Adipocyte (in vitro differentiated cells): ENCODE measurements at places on chromosomes 5 and 9.

GRCh38 chr9:108444400-108445358, 411.1 kb downstream of the ACTL7B start:
- peak; percentile 94 for DNase-seq

DNA sequence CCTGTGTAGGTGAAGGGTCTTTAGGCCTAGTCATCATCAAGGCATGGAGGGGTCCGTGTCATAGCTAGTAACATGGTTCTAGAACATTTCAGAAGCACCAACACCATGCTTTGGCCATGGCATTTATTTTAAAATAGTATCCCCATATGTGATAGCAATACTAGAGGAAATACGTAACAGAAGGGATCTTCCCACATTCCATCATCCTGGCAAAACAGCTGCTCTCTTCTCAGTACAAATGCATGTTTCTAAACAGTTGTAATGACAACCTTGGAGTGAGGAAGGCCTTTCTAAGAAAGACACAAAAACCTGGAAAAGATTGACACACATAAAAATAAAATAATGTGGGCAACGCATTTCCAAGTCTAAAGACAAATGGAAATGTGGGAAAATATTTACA, 97.6 kb downstream of the GADD45G start:
- no peak for DNase-seq

GRCh38 chr5:38467353-38468040, 88.9 kb downstream of the LIFR start:
- DNase-seq, result peak; percentile 50

GRCh38 chr5:154829589-154830218, 20.7 kb downstream of the FAXDC2 start:
- no peak for DNase-seq

GRCh38 chr5:129499208-129499852, 39.2 kb downstream of the ADAMTS19 start:
- no peak for DNase-seq

GRCh38 chr5:32625106-32625505, 39.7 kb downstream of the SUB1 start:
- no peak for DNase-seq

DNA sequence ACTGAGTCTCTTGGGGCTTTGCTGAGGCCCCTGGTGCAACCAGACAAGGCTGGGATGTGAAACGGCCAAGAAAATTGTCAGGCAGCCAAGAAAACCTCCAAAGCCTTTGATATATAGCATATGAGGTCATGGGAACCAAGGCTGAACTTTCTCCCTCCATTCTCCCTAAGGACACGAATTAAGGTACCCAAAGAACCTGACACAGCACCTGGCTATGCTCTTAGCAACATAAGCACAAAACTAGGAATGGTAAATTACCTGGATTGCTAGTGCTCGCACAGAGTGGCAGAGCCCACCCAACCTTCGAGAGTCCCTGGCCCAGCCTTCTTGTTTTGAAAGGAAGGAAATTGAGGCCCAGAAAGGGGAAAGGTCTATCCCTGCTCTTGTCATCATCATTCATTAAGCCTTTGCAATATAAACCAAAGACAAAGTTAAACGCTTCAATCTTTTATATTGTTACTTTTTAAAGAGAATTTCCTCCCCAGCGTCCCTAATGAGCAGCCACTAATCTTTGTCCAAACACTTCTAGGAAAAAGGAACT, 220.0 kb upstream of the NR4A3 start:
- no peak for DNase-seq

GRCh38 chr5:179316111-179316551, 29.1 kb downstream of the ADAMTS2 start:
- no peak for DNase-seq

DNA sequence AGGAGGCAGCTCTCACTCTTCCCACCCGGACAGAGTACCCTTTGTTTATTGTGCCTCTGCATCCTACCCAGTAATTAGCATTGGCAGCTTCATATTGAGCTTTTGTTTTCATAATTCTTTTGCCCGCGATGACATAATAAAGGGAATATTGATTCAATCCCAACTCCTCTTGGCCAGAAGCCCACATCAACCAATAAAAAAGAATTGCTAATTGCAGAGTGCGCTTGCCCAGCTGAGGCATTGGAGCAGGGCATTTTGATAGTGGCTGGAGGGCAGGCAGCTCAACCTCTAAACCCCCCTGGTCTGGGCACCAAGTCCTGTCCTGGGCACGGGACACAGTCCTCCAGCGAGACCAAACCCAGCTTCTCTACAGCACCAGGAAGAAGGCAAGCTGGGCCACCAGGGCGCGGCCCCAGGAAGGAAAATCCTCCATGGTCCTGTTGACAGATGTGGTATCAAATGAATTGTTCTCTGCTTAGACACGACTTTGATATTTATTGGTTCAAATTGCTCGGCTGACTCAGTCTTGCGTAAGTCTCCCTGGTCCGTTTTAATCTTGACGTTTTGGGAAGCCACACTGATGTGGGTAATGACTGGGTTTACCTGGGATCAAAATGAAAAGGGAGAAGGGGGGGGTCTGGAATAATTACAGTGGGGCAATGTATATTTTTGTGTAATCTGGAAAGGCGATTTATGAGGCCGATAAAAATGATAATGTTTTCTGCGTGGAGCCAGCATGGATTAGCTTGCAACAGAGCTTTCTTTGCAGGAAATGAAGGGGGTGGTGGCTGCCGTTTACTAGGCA, 220.7 kb upstream of the MSX2 start:
- DNase-seq, result peak; percentile 81

DNA sequence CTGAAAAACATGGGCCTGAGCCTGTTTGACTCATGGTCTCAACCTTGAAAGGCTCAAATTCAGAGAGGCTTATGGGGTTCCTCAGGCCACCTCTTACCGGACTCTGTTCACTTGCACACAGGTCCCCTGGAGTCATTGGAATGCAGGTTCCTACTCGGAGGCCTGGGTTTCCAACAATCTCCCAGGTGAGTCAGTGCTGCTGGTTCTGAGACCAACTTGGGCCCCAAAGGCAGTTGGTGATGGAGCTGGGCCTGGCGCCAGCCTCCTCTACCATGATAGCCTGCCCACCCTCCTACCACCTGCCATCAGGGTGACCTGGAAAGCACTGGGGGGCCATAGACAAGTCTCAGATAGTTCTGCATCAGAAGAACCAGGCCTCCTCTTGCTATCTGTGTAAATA, 188.4 kb downstream of the RGS3 start:
- DNase-seq, result no peak

GRCh38 chr5:160439205-160439600, 17.5 kb downstream of the PTTG1 start:
- peak; percentile 89 for DNase-seq

DNA sequence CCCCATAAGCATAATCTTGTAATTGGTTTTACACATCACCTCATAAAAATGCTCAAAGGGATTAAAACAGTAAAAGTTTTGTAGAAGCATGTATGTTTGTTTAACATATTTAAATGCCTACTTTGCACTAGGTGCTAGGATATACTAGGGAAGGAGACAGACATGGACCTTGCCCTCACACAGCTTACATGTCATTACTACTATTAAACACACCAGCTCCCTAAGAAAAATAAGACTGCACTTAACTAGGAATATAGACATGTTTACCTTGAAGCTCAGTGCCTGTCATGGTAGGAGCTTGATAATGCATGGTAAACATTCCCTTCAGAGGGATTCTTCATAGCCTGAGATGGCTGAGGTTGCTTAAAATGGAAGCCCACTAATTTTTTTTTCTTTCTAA, 6.2 kb downstream of the SHLD3 start:
- no peak for DNase-seq

DNA sequence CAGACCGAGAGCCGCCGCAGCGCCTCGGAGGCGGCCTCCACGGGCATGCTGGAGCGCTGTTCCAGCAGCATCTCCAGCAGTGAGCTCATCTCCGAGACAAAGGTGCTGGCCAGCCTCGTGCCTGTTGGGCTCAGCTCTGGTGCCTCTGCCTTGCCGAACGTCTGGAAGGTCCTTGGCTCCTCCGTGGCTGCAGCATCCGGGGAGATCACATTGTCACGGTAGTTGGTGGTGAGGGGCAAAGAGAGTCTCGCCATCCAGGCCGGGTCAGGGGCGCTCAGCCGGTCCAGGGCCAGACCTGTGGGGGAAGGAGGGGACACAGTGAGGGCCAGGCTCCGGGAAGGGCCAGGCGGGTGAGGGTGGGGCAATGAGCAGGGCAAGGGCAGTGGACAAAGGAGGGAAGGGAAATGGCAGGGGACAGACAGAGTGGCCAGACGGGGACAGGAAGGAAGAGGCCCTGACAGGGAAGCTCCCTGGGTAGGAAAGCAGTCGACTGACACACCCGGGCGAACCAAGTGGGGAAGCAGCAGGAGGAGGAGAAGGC, 12.4 kb downstream of the PCDH12 start:
- DNase-seq, result peak; percentile 8

- DNase-seq, result peak; percentile 13
Observed at GRCh38 chr9:83011611-83012010, 51.3 kb downstream of the RASEF start.

GRCh38 chr9:37495571-37495970, 9.8 kb downstream of the POLR1E start:
- DNase-seq, result no peak

DNA sequence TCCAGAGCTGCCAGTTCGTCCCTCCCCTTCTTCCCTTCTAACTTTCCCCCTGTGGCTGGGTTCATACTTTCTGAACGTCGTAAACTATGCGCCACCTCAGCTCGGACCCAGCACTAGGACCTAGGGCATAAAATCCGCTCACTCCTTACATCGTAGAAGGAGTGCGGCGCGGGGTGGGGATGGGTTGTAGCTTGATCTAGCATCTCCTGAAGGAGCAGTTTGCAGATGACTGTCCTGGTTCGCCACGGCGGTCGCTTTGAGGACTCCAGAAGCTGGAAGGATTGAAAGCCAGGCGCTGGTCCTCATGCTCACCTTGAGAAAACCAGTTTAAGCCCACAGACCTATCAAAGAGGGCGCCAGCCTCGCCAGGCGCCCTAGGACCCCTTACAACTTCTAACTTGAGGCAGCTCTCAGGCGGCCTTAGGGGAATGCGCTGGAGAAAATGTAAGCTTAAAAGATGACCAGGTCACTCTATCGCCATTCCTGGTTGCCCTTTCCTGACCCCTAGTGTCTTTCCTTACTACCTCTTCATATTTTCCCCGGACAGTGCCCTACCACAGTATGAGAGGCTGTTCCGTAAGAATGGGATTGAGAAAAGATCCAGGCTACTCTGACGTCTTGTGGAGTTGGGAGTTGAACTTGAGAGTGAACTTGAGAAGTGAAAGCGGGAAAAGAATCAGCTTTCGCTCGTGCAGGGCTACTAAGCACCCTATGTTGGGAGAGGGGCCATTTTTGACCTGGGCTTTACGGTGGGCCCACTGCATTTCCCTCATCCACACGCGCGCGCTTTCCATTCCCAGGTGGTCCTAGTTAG, 2.8 kb downstream of the RORB start:
- DNase-seq, result peak; percentile 9

DNA sequence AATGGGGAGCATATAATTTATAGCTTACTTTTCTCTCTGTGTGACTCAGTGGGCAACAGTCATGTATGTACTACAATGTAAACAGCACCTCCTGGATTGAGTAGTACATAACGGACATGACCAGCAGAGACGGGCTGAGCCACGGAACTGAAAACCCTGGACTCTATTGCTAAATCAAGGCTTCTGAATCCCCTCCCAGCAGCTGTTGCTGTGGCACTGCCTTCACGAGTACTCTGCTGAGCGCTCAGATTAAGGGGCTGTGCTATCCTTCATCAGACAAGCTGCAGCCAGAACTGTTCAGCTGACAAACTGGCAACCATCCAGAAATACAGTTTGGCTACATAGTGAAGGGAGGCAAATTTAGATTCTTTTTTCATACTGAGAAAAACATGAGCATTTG, 131.3 kb upstream of the CCDC180 start:
- no peak for DNase-seq

GRCh38 chr5:619444-619843, 7.3 kb downstream of the CEP72 start:
- no peak for DNase-seq

DNA sequence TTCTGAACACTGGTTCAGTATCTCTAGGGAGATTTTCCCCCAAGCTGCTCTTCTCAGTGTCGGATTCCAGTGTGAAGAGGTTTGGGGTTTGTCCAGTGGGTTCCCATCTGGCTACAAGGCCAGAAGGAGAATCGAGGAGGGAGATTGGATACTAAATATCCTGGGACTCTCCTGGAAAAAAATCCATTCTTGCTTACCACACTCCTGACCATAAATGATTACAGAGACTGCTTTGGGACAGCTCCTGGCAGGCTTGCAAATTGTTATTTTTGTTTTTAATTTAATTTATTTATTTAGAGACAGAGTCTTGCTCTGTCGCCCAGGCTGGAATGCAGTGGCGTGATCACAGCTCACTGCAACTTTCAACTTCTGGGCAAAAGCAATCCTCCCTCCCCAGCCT, 4.7 kb upstream of the SUSD1 start:
- DNase-seq, result peak; percentile 50

GRCh38 chr9:92988215-92988768, 41.0 kb downstream of the FGD3 start:
- DNase-seq, result no peak

DNA sequence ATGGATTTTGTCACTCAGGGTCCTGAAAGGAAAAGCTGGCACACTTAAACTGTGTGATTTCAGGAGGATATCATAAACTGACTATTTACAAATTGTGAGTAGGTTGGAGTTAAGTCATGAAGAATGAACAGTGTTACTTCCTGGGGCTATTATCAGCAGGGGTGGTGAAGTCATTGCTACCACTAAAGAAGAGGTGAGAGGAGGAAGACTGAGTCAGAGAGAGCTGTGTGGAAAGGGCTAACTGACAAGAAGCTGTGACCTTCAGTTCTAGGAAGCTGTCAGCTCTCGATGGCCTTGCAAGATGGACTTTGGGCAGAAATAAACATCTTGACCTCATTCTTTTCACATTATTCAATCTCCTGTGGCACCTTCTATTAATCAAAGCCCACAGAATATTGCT, 72.3 kb upstream of the STARD4 start:
- DNase-seq, result peak; percentile 30

DNA sequence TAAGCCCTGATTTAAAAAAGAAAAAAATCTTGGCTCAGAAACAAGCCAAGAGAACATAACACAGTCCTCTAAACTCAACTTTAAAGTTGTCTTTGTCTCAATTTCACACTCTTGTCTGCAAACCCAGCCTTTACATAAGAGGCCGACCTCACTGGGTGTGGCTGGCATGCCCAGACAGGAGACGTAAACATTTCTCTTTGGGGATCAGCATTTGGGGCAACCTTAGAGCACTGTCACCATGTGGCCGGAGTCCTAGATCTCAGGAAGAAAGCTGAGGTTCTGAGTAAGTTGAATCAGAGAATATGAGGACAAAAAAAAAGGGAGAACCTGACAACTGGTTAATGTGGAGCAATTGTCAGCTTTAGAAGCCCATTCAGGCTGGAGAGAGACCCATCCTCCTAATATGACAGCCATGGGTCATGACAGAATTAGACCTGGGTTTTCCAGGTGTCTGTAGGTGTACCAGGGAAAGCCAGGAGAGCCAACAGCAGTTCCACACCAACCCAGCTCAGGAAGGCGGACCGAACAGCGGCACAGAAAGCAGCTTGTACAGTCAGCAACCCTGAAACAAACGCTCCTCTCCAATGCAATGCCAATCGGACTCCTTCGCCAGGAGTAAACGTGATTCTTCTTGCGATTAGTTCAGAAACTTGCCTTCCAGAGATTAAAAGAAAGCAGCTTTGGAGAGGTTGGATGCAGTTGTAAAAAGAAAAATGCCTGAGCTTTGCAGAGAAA, 97.9 kb upstream of the MAP3K1 start:
- peak; percentile 9 for DNase-seq
